Stromal cell of bone marrow (primary cell): ENCODE measurements at places on chromosomes 7 and 10.

DNA sequence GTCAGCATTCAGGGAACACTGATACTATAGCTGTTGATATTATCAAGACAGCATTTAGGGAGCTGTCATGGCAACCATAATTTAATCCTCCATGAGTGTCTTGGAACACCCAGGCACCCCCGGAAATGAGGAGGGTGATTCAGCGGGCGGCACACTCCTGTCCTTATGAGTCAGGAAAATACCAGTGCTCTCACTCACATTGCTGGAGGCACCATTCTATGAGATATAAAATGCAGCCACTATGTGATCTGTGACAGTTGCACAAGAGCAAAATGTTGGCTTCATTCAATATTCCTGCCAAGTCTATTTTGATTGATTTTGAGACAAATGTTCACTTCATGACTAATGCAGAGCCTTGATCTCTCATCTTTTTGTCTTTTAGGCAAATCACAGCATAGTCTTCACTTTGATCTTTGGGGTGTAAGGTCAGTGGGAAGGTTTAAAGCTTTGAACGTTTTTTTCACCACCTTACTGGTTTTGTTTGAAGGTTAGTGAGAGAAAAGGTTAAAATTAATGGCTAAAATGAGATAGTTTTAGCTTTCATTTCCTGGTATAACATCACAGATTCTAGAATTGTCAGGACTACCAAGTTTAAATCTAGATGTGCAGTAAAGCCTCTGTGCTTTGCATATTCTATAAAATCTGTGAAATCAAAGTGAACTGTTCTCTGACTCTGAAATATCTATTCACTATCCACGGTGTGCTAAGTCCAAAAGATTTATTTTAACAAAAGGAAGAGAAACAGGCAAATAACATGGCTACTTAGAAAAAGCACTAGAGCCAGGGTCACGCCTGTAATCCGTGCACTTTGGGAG is 12.4 kb upstream of the ARHGAP12 start:
- peak; percentile 95 for DNase-seq

GRCh38 chr10:30494558-30494957 is 60.6 kb downstream of the MAP3K8 start:
- DNase-seq, result no peak

- no peak for DNase-seq
Observed at GRCh38 chr10:79063661-79064492, 4.9 kb upstream of the ZMIZ1 start.

- DNase-seq, result peak; percentile 40
Observed at GRCh38 chr7:130970696-130971095, 236.7 kb upstream of the KLF14 start.

GRCh38 chr10:97018251-97019212 is 167.2 kb downstream of the SLIT1 start:
- DNase-seq, result no peak

GRCh38 chr10:69340695-69341094 is 62.4 kb downstream of the HK1 start:
- no peak for DNase-seq

DNA sequence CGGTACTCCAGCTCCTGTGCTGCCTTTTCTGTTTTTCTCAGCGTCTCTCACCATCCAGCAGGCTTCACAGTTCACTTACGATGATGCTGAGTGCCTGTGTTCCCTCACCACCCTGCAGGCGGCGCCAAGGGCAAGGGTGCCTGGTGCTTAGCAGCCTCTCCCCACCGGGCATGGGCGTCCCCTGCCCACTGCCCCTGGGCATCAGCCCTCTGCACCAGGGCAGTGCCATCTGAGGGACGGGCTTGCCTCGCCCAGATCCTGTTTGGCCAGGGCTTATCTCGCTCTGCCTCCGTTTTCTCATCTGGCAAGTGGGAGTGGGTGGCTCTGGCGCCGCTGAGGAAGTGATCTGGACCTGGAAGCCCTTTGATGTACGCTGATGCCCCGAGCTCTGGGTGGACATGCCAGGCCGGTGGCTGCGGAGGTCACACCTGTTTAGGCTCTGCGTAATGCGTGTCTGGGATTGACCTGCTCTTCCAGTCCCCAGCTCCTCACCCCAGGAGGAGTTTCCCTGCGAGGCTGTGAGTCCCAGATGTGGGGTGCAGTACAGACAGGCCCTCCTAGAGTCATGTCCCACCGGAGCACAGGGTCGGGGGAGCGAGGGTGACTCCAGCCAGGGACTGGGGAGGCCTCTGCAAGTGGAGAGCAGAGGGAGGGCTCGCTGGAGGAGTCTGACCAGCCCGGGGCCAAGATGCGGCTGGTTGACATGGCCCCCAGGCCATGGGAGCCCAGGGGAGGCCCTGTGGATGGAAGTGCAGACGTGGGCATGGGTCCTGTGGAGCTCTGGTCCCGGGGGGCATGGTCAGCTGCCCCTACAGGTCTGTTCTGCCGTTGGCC is 11.8 kb downstream of the TTYH3 start:
- no peak for DNase-seq

- DNase-seq, result no peak
Observed at GRCh38 chr10:112184052-112184371, 447 bp upstream of the GPAM start.
